ENCODE measurements at places on chromosomes 6 and 20.

DNA sequence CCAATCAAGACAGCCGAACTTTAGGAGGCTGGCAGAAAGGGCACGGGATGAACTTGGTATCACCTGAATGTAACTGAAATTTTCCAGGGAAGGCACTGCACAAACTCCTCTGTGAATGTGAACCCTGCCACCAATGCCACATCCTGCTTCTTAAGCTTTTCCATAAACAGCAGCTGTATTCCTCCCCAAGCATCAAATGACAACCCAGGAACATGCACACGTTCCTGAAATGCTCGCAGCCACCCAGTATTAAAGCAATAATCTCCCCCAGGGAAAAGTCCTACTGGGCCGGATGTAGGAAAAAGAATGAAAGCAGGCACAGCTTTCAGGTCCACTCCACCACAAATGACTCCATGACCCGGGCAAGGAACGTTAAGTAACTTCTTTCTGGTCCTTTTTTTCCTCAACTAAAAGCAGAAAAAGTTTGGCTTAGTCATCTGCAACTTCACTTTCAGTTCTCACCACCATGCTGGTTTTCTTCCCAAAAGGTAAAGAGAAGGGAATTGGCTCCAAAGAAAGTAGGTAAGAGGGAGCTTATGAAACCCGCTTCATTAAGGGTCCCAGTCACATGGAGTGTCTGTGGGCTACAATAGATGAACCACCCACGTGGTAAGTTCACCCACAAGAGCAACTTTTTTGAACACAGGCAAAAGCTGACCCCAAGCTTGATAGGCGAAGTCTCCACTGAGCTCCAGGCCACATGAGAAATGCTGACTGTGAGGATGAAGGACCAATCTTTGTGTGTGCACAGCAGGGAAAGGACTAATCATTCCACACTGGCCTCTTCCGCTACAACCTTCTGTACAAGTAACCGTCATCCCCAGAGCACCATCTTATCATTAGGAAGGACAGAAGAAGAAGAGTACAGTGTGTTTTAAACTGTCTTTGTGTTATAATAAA, 90.1 kb downstream of the HIVEP2 start:
- no peak for DNase-seq

DNA sequence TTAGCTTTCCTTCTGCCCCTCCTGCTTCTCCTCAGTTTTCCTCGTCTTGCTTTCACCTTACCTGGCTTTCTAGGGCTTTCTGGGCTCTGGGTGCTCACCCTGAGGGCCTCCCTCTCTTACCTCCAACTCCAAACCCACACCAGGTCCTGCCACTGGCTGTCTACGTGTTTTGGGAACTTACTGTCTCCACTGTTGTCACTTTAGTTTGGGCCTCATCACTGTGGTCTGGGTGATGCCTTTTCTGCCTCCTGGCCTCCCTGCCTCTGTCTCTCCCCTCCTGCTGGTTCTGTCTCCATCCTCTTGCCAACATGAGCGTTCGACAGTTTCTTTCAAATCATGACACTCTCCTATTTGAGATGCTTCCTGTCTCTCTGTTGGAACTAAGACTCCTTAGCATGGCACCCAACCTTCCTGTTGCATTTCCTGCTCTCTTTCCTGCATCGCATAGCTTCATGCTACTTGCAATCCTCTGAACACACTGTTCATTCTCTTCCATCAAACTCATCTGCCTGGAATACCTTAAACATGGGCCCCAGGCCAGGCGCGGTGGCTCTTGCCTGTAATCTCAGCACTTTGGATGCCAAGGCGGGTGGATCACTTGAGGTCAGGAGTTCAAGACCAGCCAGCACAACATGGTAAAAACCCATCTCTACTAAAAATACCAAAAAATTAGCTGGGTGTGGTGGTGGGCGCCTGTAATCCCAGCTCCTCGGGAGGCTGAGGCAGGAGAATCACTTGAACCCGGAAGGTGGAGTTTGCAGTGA, 5.5 kb downstream of the CD40 start:
- DNase-seq = no peak

DNA sequence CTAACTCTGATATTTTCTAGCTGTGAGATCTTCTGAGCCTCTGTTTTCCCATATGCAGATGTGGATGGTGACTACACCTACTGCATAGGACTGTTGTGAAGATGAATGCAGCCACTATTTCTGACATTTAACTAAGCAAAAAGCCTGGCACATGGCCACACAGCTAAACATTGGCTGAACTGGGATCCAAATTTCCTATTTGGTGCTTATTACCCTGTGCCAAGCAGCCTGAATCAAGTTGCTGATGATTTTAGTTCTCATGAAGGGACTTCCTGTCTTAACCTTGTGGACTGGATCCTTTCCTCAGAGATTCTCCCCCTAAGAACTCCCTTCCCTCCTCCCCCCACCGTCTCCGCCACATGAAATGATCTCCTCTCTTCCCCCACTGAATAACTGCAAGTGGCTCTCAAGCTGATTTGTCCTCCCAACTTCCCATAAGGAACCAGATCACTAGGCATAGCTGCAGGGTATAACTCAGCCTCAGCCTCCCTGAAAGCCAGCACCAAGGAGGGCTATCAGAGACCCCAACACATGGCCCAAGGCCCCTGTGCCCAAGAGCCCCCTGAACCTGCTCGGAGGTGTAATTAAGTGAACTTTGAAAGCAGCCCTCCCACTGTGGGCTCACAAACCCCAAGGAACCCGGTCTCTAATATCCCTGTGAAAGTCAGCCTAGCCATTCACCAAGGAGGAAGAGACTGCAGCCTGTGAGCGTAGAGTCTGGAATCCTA, 55.7 kb downstream of the MAFB start:
- DNase-seq = no peak

GRCh38 chr20:8296536-8296935, 164.5 kb downstream of the PLCB1 start:
- no peak for DNase-seq

DNA sequence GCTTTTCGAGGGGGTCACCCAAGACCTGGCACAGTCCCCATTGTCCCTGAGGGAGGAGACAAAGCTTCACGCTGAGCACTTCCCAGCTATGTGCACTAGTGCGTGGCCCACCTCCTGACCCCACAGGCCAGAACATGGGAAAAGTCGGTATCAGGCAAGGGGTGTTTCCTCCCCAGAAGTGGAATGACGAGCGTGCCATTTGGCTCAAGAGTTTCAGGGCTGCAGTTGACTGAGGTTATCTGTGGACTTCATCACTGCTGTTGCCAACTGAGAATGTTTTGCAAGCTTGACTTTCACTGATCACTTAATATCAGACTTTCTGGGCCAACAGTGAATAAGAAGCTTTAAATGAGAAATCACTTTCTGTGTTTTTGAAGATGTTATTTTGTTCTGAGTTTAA, 137.0 kb upstream of the AFDN start:
- DNase-seq = no peak

GRCh38 chr20:20211274-20211987, 156.5 kb upstream of the INSM1 start:
- no peak for DNase-seq

GRCh38 chr20:45479822-45480221, 10.3 kb downstream of the WFDC2 start:
- no peak for DNase-seq

- no peak for DNase-seq
These were observed 29.4 kb downstream of the PSMG4 start for GRCh38 chr6:3287976-3288707.

GRCh38 chr6:122696079-122696478, 83.4 kb upstream of the FABP7 start:
- DNase-seq = no peak

DNA sequence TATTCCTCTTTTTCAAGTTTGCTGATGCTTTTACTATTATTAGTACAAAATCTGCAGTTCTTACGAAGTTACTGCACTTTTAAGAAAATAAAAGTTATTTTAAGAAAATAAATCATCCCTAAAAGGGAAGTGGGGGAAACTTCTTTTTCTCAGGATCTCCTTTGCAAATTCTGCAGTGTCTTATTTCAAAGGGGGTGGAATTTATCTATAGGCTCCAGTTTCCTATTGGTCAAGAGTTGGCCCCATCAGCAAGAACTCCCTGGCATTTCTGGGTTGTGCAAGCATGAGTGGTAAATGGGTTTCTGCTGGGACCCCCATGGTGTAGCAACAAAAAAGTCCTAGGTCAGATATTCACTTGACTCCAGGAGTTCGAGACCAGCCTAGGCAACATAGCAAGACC, 136.3 kb upstream of the PRDM1 start:
- DNase-seq = no peak

DNA sequence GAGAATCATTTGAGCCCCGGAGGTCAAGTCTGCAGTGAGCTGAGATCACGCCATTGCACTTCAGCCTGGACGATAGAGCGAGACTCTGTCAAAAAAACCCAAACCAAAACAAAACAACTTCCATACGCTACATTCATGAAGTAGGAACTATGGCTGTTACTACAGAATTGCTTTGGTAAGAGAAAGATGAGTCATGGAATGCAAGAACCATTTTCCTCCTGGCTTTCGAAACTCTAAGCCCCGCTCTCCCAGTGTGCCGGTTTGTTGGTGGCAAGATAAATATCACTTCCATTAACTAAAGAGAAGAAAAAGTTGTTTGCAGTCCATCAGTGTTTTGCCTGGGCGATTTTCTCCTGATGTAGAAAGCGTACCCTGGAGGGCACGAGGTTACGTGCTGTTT, 61.3 kb downstream of the ZDHHC14 start:
- DNase-seq = no peak

- no peak for DNase-seq
These were observed 23.8 kb upstream of the SYNDIG1 start for GRCh38 chr20:24445510-24446170.

DNA sequence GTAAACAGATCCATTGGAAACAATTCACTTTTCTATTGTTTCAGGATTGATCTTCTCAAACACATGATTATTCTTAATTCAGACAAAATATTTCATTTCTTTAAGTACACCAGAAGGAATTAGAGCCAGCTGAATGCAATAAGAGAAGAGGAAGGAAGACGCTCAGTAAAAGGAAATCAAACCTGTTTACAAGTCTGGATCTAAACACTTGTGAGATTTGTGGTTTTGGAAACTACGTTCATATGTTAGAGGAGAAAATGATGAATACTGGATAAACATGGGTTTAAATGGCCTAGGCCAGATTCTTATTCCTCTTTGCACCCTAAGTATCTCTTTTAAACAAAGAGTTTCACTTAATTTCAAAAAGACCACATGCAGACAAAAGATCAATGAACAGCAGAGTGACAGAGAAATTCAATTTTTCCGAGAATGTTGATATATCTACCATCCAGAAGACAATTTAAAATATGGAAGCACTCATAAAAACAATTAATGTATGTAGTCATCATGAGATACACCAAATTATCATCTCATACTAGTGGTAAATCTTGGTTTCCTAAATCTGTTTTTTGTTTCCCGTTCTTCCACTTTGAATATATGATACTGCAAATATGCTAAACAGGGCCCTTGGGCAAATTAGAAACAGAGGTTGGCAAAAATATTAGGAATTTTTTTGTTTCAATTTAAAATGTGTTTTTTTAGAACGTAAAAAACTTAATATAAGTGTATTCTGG, 703.5 kb upstream of the CITED2 start:
- DNase-seq = no peak

- DNase-seq = no peak
These were observed 12.0 kb upstream of the LTA start for GRCh38 chr6:31559958-31560696.

GRCh38 chr6:90224196-90224595, 72.4 kb downstream of the BACH2 start:
- no peak for DNase-seq

DNA sequence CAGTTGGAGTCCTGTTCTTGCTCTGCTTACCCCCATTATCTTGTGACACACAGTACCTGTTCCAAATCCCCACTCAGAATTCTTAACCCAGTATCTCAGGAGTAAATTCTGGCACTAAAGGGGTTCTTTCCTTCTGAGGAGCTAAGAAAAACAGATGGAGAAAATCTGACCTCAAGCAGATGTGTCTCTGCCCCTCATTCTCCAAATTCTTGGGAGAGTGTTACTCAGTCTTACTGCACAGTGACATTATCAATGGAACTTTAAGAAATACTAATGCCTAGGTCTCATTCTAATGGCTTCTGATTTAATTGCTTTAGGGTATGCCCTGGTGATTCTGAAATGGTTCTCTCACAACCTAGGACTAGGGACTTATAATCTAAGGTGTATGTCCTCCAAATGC, 40.6 kb upstream of the PTPRK start:
- no peak for DNase-seq

DNA sequence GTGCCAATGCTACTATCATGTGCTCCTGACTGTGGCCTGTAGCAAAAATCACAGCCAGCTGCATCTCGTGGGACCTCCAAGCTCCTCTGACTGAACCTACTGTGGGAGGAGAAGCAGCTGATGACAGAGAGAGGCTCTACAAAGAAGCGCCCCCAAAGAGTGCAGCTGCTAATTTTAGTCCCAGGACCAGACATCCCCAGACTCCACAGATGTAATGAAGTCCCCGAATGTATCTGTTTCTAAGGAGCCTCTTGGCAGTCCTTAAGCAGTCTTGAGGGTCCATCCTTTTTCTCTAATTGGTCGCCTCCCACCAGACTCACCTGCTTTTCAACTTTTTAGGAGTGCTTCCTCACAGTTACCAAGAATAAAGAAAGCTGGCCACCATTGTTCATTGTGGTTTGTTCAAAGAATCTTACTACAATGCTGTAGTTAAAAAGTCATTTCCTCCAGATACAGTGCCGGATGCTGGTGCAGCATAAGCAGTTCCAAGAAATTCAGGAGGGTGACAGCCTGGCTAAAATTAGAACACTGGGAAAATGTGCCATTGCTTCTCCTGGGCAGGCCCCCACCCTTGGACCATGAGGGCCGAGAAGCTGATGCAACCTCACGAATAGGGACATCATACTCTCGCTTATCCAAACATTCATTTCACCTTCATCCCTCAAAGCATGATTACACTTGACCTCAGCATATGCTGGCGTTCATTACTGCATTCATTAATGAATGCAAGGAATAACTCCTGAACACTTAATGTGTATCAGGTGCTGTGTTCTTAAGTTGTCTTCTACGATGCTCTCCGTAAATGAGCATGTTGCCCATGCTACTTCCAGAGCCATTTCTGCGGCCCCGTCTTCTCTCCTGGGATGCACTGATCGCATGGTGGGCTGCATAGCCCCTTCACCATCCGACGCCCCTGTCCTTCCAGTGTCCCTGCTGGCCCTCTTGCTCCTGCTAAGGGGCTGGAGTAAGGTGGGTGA, 66.4 kb downstream of the LY86 start:
- DNase-seq = no peak

GRCh38 chr6:67212584-67212983, 1422.5 kb upstream of the ADGRB3 start:
- no peak for DNase-seq

All from posterior cingulate gyrus (tissue), 11 donors.